ENCODE measurements at places on chromosomes 12 and 14.

GRCh38 chr12:28086521-28087155 is 103.6 kb upstream of the CCDC91 start:
- no peak for DNase-seq

DNA sequence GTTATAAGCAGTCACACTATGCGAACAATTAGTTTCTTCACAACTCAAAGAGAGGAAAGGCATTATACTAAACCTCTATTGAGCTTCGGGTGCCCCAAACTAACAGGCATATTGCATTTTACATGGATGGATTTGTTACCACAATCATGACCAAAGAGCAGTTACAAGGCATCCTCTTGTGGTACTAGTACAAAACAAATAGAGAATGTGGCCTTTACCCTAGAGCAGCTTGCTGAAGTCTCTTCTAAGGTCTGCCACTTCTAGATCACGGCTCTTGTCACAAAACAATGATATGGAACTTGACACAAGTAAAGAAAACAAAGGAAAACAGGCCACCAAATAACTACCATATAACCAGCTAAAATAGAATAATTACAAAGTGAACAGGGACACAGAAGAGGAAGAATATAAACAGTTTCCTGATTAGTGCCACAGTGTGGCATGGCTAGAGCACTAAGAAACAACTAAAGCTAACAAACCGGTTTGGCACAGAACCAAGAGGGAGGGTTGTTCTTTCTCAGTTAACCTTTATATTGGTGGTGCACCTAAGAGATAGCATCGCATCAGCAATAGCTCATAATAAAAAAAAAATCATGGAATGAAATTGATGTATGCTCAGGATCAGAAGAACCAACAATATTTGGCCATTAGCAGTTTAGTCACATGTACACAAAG is 209.7 kb upstream of the ATP2B1 start:
- no peak for DNase-seq

DNA sequence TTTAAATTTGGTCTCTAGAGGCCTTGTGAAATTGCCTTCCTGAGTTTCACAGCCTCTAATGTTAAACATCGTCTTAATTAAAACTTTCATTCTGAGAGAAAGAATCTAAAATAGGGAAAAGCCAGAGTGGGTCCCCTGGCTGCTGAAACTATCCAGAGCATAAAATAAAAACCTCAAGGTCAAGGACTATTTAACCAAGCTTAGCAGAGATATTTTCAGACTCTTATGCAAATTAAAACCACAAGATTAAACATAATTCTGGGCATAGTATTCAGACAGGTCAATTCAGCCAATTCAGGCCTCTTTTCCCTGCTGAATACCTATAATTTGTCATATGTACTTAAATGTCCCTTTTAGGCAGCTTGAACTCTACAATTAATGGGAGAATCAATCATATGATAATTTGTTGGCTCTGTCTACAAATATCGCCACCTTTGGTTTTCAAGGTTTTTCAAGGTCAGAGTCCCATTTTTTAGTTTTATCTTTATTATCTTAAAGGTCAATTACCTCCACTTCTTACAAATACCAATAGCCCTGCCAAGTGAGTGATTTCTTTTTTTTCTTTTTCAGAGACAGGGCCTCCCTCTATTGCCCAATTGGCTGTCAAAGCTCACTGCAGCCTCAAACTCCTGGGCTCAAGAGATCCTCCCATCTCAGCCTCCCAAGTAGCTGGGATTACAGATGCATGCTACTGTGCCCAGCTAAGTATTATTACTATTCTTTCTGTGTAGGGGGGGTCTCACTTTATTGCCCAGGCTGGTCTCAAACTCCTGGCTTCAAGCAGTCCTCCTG is 257.1 kb downstream of the PHLDA1 start:
- no peak for DNase-seq

DNA sequence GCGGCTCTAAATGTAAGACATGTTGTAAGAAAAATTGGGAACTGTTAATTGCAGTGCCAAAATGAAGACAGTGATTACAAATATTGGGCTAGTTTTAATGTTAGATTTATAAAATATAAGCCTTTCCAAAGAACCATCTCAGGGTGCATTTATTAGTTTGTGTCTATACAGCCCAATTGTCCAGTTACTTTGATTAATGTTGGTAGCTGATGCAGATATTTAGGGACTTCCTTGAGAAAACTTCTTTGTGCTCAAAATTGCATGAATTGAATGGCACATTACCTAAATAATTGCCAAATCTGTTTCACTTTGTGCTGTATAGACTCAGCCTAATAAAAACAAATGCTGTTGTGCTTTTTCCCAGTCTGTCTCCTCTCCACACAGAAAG is 83.7 kb downstream of the DAD1 start:
- DNase-seq: no peak

GRCh38 chr12:81369175-81369574 is 291.3 kb downstream of the ACSS3 start:
- no peak for DNase-seq

DNA sequence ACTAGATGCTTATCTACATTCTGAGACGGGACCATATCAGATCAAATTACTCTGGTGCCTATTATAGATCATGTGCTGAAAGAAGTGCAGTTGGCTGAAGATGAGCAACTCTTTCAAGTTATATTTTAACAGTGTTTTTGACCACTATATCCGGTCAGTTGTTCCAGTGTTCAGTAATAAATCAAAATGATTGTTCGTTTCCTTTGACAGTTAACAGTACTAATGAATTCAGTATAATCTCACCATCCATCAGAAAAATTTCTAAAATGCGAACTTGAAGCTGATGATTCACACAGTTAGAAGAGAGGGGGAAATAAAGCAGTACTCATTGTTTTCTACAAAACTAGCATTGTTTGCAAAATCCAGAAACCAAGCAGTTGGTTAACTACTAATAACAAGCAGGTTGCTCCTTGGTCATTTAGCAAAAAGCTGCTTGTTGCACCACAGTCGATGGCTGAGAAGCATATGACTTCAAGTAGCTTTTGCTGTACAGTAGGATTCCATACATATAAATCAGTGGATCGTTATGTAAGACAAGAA is 2.3 kb downstream of the RPS6KA5 start:
- DNase-seq: no peak

- no peak for DNase-seq
Measured at GRCh38 chr12:101782273-101782731, 43.0 kb upstream of the SYCP3 start.

GRCh38 chr14:44820230-44820964 is 141.3 kb downstream of the KLHL28 start:
- DNase-seq: no peak

DNA sequence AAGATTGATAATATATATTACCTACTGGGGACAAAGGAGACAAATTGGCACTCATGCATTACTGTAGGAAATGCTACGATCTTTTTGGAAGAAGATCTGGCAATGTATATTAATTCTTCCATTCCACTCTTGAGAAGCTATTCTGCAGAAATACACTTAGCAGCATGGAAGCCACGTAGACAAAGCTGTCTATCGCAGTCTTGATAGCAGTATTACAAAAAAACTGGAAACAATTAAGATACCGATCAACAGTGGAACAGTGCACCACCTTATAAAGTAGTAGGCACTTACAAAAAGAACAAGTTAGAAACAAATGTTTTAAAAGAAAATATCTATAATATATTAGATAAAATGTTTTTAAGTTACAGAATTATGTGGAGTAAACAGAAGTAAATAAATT is 87.2 kb downstream of the ABCD2 start:
- DNase-seq: no peak

GRCh38 chr12:114799574-114800487 is 115.9 kb upstream of the TBX3 start:
- peak; percentile 58 for DNase-seq

GRCh38 chr12:116358893-116359761 is 81.6 kb upstream of the MED13L start:
- peak; percentile 82 for DNase-seq

- no peak for DNase-seq
Measured at GRCh38 chr14:93084866-93085857, 30.6 kb downstream of the ITPK1 start.

DNA sequence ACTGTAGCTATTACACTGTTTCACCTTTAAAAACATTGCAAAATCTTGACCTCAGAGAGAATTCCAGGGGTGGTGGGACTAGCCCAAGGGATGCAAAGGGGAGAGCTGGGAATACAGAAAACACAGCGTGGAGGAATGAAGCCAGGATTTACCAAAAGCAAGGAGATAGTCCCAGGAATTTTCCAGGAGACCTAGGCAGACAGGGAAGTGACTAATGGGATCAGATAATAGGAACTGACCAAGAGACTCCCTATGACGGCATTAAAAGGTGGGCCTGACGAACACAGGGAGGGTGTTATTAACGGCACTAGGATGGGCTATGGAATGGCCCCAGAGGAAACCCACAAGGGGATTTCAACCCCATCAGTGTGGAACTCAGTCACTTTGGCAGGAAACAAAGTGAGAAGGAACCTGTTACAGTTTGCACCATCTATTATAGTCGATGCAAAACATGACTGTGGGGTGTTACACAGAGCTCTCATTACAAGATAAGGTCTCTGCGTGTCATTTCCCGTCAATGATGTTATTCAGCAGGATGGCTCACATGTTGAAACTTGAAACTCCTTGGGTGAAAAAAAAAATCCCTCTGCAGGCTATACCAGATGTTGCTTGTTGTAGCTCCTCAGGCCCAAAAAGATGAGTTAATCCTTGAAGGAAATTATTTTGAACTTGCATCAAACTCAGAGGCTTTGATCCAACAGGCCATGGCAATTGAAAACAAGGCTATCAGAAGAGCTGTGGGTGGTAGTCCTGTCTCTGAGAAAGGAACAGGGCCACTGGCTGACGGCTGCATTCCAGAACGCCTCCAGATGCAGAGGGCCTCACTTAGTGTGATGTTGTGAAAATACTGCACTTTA is 58.7 kb downstream of the DRAM1 start:
- DNase-seq: no peak

DNA sequence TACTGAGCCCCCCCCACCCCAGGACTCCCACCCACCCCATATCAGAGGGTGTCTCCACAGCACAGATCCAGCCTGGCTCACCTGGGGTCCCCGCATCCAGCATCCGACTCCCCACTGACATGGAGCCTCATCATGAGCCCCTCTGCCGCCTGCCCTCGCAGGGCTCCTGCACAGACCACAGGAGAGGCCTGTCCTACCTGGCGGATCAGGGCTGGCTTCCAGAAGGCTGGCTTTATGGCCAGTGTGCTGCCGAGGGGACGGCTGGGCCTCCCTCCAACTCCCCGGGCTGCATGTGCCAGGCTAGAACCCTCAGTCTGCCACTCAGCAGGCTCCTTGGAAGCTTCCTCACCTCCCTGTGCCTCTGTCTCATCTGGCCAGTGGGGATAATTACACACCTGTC is 119.0 kb downstream of the RFLNA start:
- DNase-seq: no peak

GRCh38 chr12:19125325-19125724 is 4.2 kb upstream of the PLEKHA5 start:
- no peak for DNase-seq

DNA sequence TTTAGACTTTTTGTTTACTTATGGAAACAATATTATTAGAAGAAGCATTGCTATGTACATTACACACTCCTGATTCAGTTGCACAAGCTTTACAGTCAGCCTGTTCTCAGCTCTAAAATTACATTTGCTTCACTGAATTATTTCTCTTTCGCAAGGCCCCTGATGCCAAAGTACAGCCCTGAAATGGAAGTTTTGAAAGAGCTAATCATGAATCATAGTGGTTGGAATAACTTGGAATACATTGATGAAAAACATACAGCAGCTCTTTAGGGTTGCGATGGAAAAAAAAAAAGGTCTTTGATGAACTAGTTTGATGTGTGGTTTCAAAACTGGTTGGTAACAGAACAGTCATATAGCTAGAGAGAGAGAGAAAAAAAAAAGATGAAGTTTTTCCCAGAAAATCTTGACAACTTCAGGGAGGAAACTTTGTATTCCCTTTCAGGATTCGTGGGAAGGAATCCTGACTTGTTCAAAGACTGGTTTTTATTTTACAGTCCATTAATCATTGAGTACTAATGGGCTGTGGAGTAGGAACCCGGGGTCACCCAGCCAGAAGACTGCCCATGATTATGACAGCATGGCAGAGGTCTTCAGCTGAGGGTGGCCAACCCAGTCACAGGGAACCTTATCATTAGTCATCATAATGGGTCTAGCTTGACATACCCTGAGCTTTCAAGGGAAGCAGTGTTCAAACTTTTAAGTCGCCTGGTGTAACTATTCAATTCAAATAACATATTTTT is 460.1 kb downstream of the NAV3 start:
- no peak for DNase-seq

- peak; percentile 57 for DNase-seq
Measured at GRCh38 chr12:66409195-66409871, 107.0 kb downstream of the HELB start.

- DNase-seq: no peak
Measured at GRCh38 chr12:56271031-56271430, 4.3 kb downstream of the COQ10A start.

DNA sequence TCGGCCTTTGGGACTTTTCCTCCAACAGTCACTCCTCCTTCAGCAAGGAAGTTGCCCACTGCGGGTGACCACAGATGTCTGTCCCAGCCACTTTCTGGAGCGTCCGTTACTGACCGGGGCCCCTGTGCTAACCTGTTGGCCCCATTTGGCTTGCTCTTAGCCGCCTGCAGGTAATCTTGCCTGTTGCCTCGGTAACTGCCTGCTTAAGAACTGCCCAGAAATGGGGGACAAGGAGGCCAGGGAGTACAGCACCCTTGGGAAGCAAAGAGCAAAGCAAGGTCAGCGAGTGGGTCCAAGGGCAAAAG is 338.8 kb upstream of the SFSWAP start:
- no peak for DNase-seq

DNA sequence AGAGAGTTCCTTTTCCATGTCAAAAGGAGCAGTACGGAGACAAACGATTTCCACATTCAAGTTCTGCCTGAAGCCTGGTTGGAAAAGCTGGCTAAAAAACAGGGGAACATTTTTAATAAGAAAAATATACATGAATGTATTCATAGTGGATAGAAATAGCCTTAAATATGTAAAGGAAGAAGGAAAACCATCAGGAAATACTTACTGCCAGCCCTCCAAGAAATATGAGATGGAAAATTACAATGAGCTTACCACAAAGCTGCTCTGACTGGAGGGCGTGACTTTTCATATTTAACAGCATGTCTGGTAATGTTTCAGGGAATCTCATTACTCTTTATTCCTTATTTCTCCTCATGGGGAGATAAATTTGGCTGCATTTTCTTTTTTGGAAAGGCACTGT is 75.9 kb upstream of the ZDHHC17 start:
- DNase-seq: no peak

GRCh38 chr12:68746572-68747180 is 700 bp downstream of the SLC35E3 start:
- no peak for DNase-seq

GRCh38 chr14:69005432-69006148 is 26.5 kb upstream of the ACTN1 start:
- DNase-seq: peak; percentile 47

- no peak for DNase-seq
Measured at GRCh38 chr12:96225994-96226399, 31.8 kb downstream of the ELK3 start.

- DNase-seq: no peak
Measured at GRCh38 chr12:91931111-91931510, 214.5 kb downstream of the BTG1 start.

- no peak for DNase-seq
Measured at GRCh38 chr12:53670971-53671370, 4.9 kb downstream of the ATP5MC2 start.

- no peak for DNase-seq
Measured at GRCh38 chr12:118206107-118206412, 70.1 kb downstream of the PEBP1 start.
